Ureter (tissue), 1 donor: ENCODE measurements at places on chromosomes 7 and 10. TPM values are rescaled to one million over a fixed set of nuclear protein-coding genes. Genes with fewer than 3 reads are reported as not detected.
A peak's percentile ranks its signal among the peaks of the same experiment; 100 is the strongest.

GRCh38 chr7:21923658-21924057 lies 22.0 kb downstream of the CDCA7L start:
- DNase-seq: no peak

- no peak for DNase-seq
Measured at GRCh38 chr7:128274246-128274883, 33.3 kb downstream of the LEP start.

DNA sequence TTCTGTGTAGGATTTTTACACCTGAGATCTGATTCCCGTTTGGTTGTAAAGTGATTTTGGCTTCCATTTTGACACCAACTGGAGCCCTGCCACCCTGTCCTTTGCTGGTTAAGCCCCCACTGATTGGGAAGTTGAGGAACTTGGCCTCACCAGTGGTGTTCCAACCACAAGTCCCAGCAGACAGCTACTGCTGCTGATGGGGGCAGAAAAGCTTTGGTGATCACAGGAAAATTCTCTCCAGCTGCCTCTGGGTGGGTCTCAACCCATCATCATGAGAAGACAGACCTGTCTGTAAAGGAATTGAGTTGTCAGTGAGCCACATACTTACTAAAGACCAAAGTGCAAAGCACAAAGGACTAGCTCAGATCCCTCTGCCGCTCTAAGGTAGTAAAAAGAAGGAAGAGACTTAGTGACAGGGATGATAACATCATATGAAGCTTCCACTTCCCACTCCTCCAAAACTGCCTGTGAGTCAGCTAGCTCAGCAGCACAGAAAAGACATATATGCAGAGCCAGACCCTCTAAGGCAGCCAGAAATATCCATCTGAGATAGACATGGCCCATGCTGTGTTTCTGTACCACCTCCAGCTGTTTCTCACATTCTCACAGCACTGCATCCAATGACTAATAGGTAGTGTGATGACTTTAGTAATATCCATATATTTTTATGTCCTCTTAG lies 22.4 kb upstream of the LRRC17 start:
- DNase-seq: no peak

- no peak for DNase-seq
Measured at GRCh38 chr7:50056131-50056530, 36.9 kb downstream of the ZPBP start.

GRCh38 chr10:46097576-46098317 lies 51.7 kb upstream of the MSMB start:
- DNase-seq: no peak

DNA sequence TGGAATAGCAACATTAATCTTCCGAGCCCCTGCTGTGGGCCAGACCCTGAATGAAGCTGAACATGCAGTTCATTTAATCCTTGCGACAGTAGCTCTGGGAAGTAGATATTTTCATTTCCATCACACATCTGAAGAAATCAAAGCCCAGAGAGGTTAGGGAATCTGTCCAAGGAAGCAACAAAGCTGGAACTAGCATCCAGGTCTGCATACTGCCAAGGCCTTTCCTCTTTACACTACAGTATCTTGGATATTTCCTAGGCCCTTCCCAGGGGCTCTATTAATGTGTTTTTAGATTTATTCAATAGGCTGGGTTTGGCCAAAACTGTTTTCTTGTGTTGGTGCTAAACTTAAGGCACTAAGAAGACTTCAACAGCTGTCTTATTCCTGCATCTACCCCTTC lies 48.1 kb downstream of the FAM13C start:
- DNase-seq: no peak

DNA sequence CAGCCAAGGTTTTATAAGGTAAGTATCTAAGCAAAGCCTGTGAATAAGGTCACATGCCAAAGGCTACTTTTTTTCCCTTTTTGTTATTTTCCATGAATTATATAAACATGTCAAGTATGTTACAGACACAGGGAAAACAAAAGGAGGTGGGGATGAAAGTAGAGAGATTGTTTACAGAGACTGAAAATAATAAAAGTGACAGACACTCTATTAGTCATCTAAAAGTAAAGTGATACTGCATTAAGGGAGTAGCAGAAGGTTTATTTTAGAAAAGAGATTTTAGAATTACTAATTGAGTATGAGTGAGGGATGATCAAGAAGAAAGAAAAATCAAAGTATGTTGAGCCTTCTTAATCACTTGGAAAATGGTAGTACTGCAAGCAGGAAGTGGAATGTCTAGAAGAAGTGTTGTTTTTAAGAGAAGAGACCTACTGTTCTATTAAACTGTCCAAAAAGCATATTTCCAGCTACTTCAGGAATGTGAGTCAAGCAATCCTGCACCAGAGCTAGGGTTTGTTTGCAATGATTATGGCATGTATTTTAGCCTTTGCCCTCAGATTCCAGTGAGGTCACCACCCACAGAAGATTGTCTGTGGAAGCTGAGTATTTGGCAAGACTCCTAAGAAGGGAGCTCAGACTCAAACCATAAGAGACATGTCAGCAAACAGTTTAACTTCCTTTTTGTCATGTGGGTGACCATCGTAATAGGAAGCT lies 177.9 kb upstream of the PLXDC2 start:
- no peak for DNase-seq

DNA sequence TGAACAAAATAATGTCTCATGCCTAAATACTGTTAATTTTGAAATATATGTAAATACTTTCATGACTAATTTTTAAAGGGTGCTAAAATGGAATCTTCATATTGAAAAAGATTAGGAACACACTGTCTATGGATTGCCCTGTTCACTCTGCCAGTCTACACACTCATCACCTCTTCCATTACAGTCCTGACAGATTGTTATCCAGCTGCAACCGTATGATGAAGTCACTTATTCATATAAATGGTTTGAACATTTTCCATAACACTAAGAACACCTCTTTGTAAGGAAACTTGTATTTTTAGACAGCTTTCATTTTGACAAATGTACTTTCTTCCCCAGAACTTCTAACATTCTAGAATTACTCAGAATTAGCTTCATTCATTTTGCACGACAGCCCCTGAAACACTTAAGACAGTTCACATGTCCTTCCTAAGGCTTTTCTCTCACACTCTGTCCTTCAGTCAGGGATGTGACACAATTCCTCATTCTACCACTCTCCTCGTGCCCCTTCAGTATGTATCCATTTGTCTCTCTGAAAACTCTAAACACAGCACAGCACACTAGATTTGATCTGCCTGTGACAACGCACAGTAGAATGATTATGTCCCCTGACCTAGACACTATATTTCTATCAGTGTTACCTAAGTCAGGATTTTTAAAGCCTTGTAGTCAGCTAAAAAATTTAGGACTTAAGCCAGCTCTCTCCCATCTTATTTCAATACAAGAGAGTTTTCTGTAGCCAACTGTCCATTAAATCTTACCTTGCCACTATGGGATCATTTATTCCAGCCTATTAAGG lies 71.9 kb downstream of the ORC5 start:
- DNase-seq: no peak

- no peak for DNase-seq
Measured at GRCh38 chr10:119333146-119333792, 125.9 kb downstream of the GRK5 start.

- DNase-seq: no peak
Measured at GRCh38 chr7:43630482-43630881, 47.6 kb downstream of the STK17A start.

GRCh38 chr7:111370002-111370401 lies 192.3 kb downstream of the IMMP2L start:
- DNase-seq: no peak

- no peak for DNase-seq
Measured at GRCh38 chr7:24216576-24217125, 67.3 kb upstream of the NPY start.

GRCh38 chr10:70678757-70679489 lies 6.6 kb downstream of the ADAMTS14 start:
- no peak for DNase-seq

DNA sequence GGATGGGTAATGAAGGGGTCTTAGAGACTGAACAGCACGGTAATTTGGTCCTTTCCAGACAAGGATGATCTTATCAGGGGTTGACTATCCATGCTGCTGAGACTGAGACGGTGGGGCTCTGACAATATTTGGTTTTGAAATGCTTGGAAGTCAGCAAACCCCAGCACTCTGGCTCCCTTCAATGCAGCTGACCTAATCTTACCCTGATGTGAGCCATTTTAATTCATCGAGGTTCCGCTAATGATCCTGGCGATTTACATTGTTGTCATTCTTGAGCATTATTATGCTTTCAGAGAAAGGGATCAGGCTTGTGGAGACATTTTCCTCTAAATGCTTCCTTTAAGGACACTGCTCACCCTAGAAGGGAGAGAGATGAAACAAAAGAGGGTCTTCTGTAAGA lies 114.6 kb upstream of the BMPER start:
- no peak for DNase-seq

DNA sequence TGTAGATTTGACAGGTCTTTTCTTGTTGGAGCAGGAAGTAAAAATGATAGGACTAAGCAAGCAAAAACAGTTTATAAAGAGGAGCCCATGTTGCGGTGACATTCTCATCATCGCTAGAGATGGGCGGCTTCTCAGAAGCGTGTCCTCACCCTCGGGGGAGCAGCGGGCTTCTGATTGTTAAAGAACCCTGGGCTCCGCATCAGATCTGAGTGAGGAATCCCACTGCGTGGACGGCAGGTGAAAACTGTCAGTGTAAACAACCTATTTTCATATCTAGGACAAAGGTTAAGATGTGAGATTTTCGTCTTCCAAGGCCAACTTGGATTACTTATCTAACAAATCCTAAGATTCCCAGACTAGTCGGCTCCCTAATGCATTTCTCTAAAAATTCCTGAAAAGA lies 177.6 kb downstream of the ADARB2 start:
- DNase-seq: no peak

GRCh38 chr7:151904270-151904669 lies 27.4 kb upstream of the PRKAG2 start:
- no peak for DNase-seq

GRCh38 chr7:8146788-8147413 lies 115.1 kb downstream of the ICA1 start:
- DNase-seq: no peak

DNA sequence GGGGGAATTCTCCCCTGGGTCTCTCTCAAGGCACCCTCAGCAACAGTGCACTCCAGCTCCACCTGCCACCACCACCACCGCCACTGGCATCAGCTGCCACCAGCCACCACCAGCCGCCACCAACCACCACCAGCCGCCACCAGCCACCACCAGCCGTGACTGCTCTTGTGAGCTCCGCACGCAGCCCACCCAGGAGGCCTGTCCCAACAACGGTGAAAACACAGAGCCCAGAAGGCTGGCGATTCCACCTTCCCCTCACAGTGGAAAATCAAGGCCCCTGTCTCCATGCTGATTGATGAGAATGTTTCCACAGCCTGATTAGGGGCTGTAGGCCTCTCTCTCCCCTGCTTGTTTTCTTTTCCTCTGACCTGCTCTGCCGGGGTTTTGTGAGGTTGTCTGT lies 41.1 kb downstream of the COBL start:
- peak; percentile 39 for DNase-seq

DNA sequence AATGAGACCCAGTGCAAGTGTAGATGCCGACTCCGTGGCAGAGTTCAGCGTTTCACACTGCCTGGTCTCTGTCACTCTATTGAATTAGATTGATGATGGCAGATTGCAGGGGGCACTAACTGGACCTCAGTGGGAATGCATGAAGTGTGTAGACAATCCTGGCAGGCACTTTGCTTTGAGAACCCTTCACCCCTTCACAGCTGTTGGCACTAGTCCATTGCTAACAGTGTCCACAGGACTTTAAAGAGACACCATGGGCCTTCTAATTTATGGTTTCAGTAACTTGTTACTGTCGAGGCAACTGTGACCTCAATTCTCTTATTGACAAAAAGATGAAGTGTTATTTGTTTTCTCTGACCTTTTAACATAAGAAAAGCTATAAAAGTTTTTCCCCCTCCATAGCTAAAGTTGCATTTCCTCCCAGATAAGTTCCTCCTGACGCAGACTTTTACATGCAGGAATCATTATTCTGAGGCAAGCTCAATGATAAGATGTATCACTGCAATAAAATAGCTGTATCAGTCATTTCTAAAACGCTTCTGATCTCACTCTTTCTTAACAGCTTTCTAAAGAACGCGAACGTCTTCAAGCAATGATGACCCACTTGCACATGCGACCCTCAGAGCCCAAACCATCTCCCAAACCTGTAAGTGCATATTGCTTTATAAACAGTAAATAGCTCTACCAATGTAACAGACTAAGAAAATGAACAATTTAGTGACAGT lies 238.9 kb downstream of the FOXP2 start:
- no peak for DNase-seq

DNA sequence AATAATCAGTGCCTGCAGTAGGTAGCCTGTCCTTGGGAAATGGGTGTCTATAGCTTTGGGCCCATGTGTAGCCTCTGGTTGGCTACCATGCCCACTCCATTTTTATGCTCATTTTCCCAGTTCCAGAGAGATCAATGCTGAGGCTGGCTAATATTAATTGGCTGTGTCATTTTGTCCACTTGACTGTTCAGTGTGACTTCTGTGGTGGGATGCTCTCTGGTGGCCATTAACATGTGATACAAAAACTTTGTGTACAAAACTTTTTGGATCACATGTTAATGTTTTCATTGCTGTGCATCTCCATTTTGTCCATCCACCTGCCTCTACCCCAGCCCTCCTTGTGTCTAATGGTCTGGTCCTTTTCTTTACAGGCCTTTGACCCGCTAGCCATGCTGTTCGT lies 22.7 kb downstream of the VIM start:
- DNase-seq: no peak

DNA sequence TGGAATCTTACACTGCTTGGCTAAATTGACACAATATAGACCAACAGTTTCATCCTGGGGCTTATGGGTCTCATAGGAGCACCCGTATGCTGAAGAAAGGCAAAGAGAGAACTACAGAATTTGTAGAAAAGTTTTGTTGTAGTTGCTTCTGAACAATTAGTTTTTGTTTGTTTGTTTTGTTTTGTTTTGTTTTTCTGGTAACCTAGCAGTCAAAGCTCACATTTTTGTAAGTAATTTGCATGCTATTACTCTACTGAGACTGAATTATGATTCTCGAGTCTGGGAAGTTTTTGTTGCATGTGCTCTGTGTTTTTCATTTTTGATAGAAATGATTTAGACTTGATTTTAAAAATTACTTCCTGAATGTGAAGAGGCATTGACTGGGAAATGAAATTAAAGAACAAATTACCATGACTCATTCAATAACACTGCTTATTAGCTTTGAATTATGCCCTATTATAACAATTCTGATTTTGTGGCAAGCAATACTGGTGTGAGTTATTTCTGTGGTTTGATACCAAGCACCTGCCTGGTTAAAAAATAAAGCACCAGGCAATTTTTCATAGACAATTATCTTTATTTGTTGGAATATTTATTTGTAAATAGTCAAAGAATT lies 438 bp downstream of the LSMEM1 start:
- DNase-seq: no peak

- DNase-seq: no peak
Measured at GRCh38 chr10:101080933-101081931, 19.4 kb downstream of the KAZALD1 start.

Gene CDK14
- total RNA-seq: 23.5 TPM

Gene CARD11
- 52.3 TPM for total RNA-seq

Gene DGKI
- total RNA-seq: 3.3 TPM

Gene XRCC2
- 0.96 TPM for total RNA-seq

Gene SNX10
- total RNA-seq: 2.6 TPM
